Thoracic aorta (tissue), 2 donors: ENCODE measurements at places on chromosomes 2 and 18. TPM values are rescaled to one million over a fixed set of nuclear protein-coding genes. Genes with fewer than 3 reads are reported as not detected.

ELOA2 gene
- not detected for total RNA-seq

DNA sequence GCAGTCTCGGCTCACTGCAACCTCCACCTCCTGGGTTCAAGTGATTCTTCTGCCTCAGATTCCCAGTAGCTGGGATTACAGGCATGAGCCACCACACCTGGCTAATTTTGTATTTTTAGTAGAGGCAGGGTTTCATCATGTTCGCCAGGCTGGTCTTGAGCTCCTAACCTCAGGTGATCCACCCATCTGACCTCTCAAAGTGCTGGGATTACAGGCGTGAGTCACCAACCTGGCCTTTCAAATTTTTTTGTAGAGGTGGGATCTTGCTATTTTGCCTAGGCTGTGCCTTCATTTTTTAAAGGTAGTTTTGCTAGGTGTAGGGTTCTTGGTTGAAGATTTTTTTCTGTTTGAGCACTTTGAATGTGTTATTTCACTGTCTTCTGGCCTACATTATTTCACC, 6.2 kb downstream of the HAUS1 start:
- no peak overlapping the region for H3K27ac ChIP-seq
- no peak for DNase-seq
- no peaks in the 10 kb centered on the region for H3K4me1 ChIP-seq
- H3K27me3 ChIP-seq, result no peaks in the 10 kb centered on the region
- H3K36me3 ChIP-seq, result peaks cover 8% of the 10 kb centered on the region

GRCh38 chr18:13136056-13136903, 82.3 kb upstream of the LDLRAD4 start:
- no peaks in the 10 kb centered on the region for H3K36me3 ChIP-seq
- H3K27ac ChIP-seq, result no peak overlapping the region

DNA sequence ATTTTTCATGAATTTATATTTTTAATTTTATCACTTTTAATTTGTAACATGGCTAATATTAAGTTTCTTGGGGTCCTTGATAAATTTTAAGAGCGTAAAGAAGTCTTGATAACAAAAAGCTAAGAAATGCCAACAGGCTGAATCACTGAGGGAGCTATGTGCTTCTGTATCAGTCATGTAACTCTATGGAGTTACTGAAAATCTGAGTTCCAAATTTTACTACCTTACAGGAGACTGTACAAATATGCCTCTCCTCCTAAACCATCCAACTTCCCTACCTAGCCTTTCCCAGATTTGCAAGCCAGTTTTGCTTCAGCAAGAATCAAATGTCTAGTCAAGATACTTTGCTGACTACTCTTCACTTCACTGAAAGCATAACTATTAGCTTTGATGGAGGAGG, 35.7 kb downstream of the FEZ2 start:
- H3K4me1 ChIP-seq, result peaks cover 27% of the 10 kb centered on the region
- peak overlapping the region; percentile 74 for H3K27ac ChIP-seq
- DNase-seq, result no peak
- H3K4me3 ChIP-seq, result no peak overlapping the region

PRSS56 gene
- not detected for total RNA-seq

GRCh38 chr2:46874236-46874929, 41.2 kb downstream of the MCFD2 start:
- no peak overlapping the region for H3K27ac ChIP-seq
- no peaks in the 10 kb centered on the region for H3K36me3 ChIP-seq
- H3K4me3 ChIP-seq, result no peak overlapping the region
- H3K4me1 ChIP-seq, result no peaks in the 10 kb centered on the region

DNA sequence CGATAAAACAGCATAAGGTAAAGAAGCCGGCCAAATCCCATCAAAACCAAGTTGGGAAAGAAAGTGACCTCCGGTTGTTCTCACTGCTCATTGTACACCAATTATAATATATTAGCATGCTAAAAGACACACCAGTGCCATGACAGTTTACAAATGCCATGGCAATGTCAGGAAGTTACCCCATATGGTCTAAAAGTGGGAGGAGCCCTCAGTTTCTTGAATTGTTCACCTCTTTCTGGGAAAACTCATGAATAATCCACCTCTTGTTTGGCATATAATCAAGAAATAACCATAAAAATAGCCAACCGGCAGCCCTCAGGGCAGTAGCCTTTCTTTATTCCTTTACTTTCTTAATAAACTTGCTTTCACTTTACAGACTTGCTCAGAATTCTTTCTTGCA, 544.9 kb upstream of the SETBP1 start:
- H3K4me3 ChIP-seq, result no peak overlapping the region
- H3K27me3 ChIP-seq, result no peaks in the 10 kb centered on the region
- H3K4me1 ChIP-seq, result no peaks in the 10 kb centered on the region
- DNase-seq, result no peak

BCL11A gene
- total RNA-seq, result 0.41 TPM

- DNase-seq, result no peak
- no peaks in the 10 kb centered on the region for H3K27me3 ChIP-seq
- H3K4me1 ChIP-seq, result peaks cover 15% of the 10 kb centered on the region
- H3K4me3 ChIP-seq, result peak overlapping the region; percentile 13
These were observed 67.9 kb upstream of the PNPT1 start for GRCh38 chr2:55761526-55761925.

CCBE1 gene
- total RNA-seq, result 1.6 TPM

MC4R gene
- not detected for total RNA-seq

DNA sequence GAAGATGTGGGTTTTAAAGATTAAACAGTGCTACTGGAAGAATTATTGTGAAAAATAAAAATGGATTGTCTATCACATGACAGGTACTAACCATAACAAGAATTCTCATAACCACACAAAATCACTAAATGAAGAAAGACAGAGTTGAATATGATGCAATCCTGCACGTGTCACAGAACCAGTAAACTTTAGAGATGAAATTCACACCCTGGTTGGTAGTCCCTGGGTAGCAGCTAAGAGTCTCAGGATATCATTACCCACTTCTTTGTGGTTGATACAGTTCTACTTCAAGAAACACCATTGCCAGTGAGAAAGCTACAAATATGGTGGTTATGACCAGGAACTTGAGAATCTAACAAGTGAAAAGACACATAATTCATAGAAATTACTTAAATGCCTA, 450.2 kb downstream of the ERBB4 start:
- H3K4me3 ChIP-seq, result no peak overlapping the region
- H3K4me1 ChIP-seq, result no peaks in the 10 kb centered on the region
- no peaks in the 10 kb centered on the region for H3K36me3 ChIP-seq
- no peaks in the 10 kb centered on the region for H3K27me3 ChIP-seq
- DNase-seq, result no peak

HRH4 gene
- not detected for total RNA-seq

KIF3C gene
- total RNA-seq, result 8.7 TPM

GRCh38 chr2:96800061-96801004, 15.7 kb upstream of the CNNM3 start:
- peaks cover 13% of the 10 kb centered on the region for H3K36me3 ChIP-seq
- peaks cover 7% of the 10 kb centered on the region for H3K4me1 ChIP-seq
- no peak overlapping the region for H3K27ac ChIP-seq

DNA sequence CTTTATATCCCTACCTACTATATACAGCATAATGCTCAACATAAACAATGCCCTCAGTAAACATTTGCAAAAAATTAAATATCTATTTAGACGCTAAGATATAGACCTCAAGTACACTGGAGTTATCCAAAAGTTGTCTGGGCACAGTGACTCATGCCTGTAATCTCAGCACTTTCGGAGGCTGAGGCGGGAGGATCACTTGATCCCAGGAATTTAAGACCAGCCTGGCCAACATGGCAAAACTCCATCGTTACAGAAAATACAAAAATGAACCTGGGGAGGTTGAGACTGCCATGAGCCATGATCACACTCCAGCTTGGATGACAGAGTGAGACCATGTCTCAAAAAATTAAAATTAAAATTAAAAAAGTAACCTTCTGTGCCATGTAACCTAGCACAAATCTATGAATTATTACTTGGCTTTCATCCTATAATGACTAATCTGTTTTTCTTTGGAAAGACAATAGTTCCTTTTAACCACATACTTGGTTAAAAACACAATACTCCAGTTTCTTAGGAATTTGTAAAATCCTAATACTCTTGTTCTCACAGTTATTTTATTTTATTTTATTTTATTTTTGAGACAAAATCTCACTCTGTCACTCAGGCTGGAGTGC, 6.7 kb upstream of the TNFAIP6 start:
- DNase-seq, result no peak
- H3K36me3 ChIP-seq, result no peaks in the 10 kb centered on the region
- H3K4me3 ChIP-seq, result no peak overlapping the region
- no peak overlapping the region for H3K27ac ChIP-seq

GRCh38 chr18:8117006-8117371, 492.2 kb upstream of the RAB12 start:
- H3K27me3 ChIP-seq, result no peaks in the 10 kb centered on the region
- no peak overlapping the region for H3K4me3 ChIP-seq
- H3K27ac ChIP-seq, result no peak overlapping the region

LRRC30 gene
- not detected for total RNA-seq

- no peak overlapping the region for H3K27ac ChIP-seq
- no peak overlapping the region for H3K4me3 ChIP-seq
- no peaks in the 10 kb centered on the region for H3K4me1 ChIP-seq
- no peak for DNase-seq
- no peaks in the 10 kb centered on the region for H3K27me3 ChIP-seq
- no peaks in the 10 kb centered on the region for H3K36me3 ChIP-seq
These were observed 91.5 kb downstream of the TEX51 start for GRCh38 chr2:126990200-126990599.

GRCh38 chr2:220985561-220985960, 586.5 kb downstream of the EPHA4 start:
- no peaks in the 10 kb centered on the region for H3K4me1 ChIP-seq
- no peaks in the 10 kb centered on the region for H3K27me3 ChIP-seq
- H3K4me3 ChIP-seq, result no peak overlapping the region
- no peak overlapping the region for H3K27ac ChIP-seq
- DNase-seq, result no peak

- no peak overlapping the region for H3K27ac ChIP-seq
- DNase-seq, result no peak
- H3K27me3 ChIP-seq, result no peaks in the 10 kb centered on the region
- no peaks in the 10 kb centered on the region for H3K36me3 ChIP-seq
- no peak overlapping the region for H3K4me3 ChIP-seq
- no peaks in the 10 kb centered on the region for H3K4me1 ChIP-seq
These were observed 58.7 kb downstream of the FAM117B start for GRCh38 chr2:202693503-202693902.

WDR33 gene
- total RNA-seq, result 55.6 TPM

- no peaks in the 10 kb centered on the region for H3K27me3 ChIP-seq
- no peak overlapping the region for H3K4me3 ChIP-seq
- H3K4me1 ChIP-seq, result peaks cover 6% of the 10 kb centered on the region
- H3K36me3 ChIP-seq, result no peaks in the 10 kb centered on the region
- H3K27ac ChIP-seq, result no peak overlapping the region
- no peak for DNase-seq
These were observed 80.3 kb downstream of the VAPA start for GRCh38 chr18:9994026-9994570.

GREB1L gene
- total RNA-seq, result 12.7 TPM

GRCh38 chr2:204453730-204454167, 91.5 kb upstream of the PARD3B start:
- H3K27me3 ChIP-seq, result no peaks in the 10 kb centered on the region
- H3K36me3 ChIP-seq, result no peaks in the 10 kb centered on the region
- H3K27ac ChIP-seq, result peak overlapping the region; percentile 25

FBXO11 gene
- total RNA-seq, result 53.8 TPM

SP140L gene
- 11.5 TPM for total RNA-seq

SERPINB13 gene
- not detected for total RNA-seq
